ENCODE measurements at places on chromosomes 11 and 22. TPM values are rescaled to one million over a fixed set of nuclear protein-coding genes. Genes with fewer than 3 reads are reported as not detected.
A peak's percentile ranks its signal among the peaks of the same experiment; 100 is the strongest.

GRCh38 chr11:74019104-74019738, 10.3 kb upstream of the UCP3 start:
- DNase-seq, result no peak

- no peak for DNase-seq
Measured at GRCh38 chr11:2526808-2527381, 82.1 kb downstream of the KCNQ1 start.

DNA sequence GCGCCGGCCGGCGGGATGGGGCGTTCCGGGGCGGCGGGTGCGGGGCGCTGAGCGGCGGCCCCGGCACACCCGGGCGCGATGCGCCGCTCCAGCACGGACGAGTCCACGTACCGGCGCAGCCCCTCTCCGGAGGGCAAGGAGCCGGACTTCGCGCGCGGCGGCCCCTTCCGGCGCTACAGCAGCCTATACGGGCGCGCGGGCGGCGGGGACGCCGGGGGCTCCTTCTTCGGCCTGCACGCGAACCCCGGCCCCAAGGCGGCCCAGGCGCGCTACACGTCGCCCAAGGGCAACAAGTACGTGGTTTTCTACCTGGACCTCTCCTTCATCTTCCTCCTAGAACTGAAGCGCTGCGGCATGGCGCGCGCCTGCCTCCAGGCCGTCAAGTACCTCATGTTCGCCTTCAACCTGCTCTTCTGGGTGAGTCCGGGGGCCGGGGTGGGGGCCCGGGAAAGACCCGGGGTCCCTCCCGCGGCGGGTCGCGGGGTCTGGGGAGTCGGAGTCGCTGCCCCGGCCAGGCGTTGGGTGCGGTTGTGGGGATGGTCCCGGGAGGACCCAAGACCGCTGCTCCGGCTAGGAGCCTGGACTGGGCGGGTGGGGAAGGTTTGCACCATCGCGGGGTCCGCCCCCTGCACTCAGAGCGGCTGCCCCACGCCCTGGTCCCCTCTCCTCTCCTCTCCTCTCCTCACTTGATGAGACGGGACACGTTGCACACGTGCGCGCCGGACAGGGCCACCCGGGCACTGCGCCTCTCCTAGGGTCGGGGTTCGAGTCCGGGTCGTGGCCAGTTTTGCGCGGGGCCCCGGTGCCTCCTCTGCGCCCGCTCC, 7.5 kb downstream of the TSPAN4 start:
- DNase-seq, result no peak

GRCh38 chr22:27620367-27621154, 181.0 kb downstream of the MN1 start:
- no peak for DNase-seq

GRCh38 chr22:17283423-17283822, 64.2 kb upstream of the ADA2 start:
- DNase-seq, result no peak

DNA sequence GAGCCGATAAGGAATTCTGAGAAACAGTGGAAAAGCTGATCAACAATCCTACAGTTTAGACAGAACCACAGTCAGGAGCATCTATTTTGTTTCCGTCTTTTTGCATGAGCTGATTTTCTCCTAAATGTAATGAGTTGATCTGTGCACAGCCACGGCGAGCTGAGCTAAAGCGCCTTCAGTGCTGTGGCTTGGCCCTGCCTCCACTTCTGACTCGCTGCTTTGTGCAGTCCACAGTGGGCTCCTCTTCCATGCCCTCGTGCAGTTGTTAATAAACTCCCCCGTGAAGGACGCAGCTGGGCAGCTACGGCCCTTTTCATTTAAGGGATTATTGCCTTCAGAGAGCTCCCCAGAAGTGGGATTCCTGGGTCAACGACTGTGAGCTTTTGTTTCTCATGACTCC, 39.4 kb downstream of the SCUBE1 start:
- DNase-seq, result no peak

GRCh38 chr11:20042811-20043341, 117.4 kb downstream of the DBX1 start:
- no peak for DNase-seq

GRCh38 chr22:46000081-46001027, 23.4 kb upstream of the WNT7B start:
- peak; percentile 16 for DNase-seq

GRCh38 chr11:35151683-35152280, 12.8 kb downstream of the CD44 start:
- no peak for DNase-seq

- no peak for DNase-seq
Measured at GRCh38 chr22:48405741-48406140, 1421.9 kb downstream of the BRD1 start.

DNA sequence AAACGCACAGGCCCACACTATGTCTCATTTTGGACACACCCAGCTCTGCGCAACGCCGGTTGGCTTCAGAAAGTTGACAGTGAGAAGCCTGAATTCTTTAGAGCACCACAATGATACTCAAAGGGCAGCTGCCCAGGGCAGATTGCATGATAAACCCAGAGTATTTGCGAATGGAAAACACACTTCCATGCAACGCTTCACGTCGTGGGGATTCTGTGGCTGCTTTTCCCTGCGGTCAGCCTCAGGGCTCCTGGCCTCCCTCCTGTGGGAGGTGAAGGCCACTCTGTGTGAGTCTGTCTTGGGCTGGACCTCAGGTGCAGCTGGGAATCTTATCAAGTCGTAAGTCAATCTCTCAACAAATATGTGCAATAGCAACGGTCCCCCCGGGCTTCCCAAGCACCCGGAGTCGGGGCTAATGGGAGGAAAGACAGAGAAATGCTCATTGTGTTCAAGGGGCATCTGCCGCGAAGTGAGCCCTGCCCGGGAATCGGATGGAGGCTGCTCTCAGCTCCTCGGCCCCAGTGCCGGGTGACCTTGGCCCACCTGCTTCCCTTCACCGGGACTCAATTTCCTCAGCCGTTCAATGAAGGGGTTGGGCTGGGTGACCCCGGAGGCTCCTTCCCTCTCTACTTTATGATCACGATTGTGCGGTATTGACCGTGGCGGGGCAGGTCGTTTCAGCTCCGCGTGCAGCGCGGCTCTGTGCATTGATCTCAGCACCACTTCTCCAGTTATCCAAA, 623.6 kb downstream of the BRD1 start:
- DNase-seq, result no peak

- DNase-seq, result no peak
Measured at GRCh38 chr11:27926981-27927481, 180.9 kb downstream of the KIF18A start.

DNA sequence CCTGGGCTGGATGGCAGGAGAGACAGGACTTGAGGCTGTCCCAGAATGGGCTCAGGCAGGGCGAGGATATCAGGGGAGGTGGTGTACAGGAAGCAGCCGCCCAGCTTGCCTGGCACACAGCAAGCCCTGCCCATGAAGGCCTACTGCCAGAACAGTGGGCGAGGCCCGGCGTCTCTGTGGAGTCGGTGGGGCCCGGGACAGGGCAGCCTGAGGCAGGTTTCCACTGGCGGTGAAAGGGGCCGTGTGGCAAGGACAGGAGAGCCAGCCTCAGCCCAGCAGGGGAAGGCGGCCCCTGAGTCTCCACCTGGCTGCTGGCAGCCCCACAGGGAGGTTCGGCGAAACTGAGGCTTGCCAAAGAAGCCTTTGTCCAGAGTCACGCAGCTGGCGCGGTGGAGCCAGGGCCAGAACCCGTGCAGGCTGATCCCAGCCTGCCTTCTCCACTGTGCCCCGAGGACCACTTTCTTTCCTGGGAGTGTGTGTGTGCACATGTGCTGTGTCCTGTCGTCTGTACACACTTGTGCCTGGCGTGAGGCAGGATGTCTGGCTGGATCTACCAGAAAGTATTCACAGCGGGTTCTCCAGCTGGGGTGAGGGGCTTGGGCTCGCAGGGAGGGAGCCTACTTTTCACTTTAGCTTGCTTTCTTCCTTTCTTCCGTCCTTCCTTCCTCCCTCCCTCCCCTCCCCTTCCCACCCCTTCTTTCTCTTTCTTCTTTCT, 1.2 kb downstream of the TSPO start:
- peak; percentile 62 for DNase-seq

DNA sequence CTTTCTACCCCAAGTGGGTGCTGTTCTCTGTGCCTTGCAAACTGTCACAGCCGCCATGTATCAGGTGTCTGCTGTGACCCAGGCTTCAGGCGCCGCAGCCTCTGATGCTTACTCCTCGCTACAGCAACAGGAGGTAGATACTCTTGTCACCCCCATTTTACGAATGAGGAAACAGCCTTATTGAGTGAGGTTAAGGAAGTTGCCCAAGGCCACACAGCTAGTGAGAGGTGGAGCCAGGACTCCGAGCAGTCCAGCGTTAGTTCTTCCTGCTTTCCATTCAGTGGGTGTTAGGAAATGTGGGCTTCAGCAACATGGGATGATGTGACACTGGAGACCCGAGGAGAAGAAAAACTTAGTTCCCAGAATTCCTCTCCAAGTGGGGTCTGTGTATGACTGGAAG, 14.3 kb downstream of the RNF215 start:
- no peak for DNase-seq

DNA sequence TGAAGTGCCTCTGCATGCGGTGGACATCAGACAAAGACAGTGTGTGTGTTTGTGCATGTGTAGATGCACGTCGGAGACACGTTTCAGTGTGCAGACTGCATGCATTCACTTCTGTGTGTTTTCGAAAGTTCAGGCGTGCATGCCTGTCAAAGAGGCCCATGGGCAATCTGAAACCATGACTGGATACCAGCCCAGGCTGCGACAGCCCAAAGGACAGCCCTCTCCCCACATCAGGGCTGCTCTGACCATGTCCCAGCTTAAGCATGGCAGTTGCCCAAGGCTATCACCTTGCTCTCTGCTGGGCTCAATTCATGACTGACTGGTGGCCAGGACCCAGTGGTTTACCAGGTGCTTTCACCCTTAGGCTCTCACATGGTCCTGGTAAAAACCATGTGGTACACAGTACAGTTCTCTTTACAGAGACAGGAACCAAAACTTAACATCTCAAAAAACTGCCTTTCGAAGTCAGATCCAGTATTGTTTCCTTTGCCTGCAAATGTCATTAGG, 423.7 kb upstream of the CADM1 start:
- no peak for DNase-seq

GRCh38 chr22:28488825-28489224, 190.8 kb downstream of the TTC28 start:
- no peak for DNase-seq

GRCh38 chr11:128351168-128351567, 236.2 kb downstream of the ETS1 start:
- DNase-seq, result no peak

DNA sequence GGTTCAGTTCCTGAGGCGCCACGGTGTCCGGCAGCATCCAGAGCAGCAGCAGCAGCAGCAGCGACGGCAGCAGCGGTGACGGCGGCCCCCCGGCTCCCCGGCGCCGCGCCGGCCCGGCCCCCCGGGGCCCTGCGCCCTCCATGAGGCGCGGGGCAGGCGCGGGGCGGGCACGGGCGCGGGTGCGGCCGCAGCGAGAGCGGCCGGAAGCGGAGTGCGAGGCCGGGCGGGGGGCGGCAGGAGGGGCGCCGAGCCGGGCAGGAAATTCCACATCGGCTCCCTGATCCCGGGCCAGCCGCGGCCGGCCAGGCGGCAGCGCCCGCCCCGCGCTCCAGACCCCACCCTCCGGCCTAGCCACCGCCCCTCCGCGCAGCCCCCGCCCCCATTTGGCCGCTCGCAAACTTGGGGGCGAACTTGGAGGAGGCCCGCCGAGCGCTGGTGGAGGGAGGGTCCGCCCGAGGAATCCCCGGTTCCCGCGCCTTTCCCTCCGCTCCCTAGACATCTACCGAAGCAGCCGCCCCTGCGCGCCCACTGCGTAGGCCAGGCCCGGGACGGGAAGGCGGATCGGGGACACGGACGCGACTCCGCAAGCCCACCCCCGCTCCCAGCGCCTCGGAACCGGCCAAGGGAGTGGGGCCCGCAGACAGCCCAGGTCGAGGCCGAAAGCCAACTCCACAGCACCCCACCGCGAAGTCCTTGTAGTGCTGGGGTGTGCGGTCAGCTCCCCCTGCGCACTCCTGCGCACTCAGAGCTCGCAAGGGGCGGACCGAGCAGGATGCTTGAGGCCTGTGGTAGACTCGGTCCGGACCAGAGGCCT, at the start of gene SCARF2:
SCARF2 (minus strand) TSS at position 213 of the 814 bp plus-strand sequence; CDS start at position 142, 71 bp downstream.
- DNase-seq, result no peak

DNA sequence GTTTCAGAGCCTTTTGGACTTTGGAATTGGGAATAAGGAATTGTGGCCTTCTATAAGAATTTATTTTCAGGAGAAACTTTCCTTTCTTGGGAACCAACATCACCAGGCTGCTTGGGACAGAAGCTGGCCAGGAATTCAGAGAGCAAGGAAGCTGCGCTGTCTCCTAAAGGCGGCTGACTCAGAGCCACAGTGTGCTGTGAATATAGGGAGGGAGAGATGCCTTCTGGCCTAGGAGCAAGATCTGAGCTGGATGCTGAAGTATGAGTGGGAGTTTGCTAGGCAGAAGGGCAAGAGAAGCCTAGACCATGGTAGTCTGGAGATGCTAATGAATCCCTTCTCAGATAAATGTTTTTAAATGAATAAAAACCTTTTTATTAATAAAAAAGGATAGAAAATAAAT, 213.7 kb upstream of the TBCEL start:
- no peak for DNase-seq

DNA sequence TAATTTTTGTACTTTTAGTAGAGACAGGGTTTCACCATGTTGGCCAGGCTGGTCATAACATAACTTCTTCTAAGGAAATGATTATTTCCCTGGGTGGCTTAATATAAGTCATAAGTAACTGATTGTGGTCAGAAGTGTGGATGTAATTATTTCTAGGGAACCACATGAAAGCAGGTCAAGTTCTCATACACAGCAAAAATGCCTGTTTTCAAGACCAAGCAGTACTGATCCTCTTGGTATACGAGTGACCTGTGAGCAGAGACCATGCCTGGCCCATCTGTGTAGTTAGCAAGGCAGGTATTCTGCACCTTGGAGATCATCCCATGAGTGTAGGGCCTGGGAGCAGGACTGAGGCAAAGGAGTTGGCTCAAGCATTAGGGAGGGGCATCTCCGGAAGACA, 32.5 kb upstream of the NUCB2 start:
- no peak for DNase-seq

GRCh38 chr22:50399751-50400331, 56.7 kb downstream of the PPP6R2 start:
- DNase-seq, result peak; percentile 23

- DNase-seq, result no peak
Measured at GRCh38 chr11:12547953-12548650, 126.1 kb upstream of the TEAD1 start.

- DNase-seq, result peak; percentile 78
Measured at GRCh38 chr22:36384766-36385481, 2.8 kb downstream of the MYH9 start.

DNA sequence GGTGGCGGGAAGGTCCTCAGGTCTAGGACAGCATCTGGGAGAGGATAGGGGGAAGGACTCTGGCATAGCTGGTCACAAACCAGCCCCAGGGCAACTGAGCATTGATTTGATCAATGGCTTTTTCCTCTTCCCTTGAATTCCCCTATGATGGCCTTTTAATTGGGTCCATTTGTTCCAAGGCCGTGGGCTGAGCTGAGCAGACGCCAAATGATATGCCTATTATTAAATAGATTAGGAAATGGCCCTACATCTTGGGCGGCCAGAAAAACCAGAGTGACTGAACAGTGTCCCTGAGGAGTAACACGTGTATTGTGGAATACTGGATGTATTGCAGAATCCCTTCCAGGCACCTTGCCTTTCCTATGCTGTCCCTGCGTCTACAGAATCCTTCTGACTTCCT, 26.7 kb upstream of the P2RY6 start:
- no peak for DNase-seq

DDIAS gene
- total RNA-seq, result 2.3 TPM

NNMT gene
- total RNA-seq, result not detected

MPPED1 gene
- total RNA-seq, result not detected

SLC25A17 gene
- 4.0 TPM for total RNA-seq

MISFA gene
- not detected for total RNA-seq

RAG1 gene
- 0.08 TPM for total RNA-seq

CRYAB gene
- total RNA-seq, result not detected

CACNA1I gene
- total RNA-seq, result 5.5 TPM

Measured in CD8-positive, alpha-beta T cell (primary cell).